Stimulated activated CD8-positive, alpha-beta memory T cell treated with anti-CD3 and anti-CD28 coated beads, Interleukin-2, amount 100 ng/mL, for 48 hours (primary cell): ENCODE measurements at places on chromosomes 2 and 18.

- DNase-seq = no peak
Measured at GRCh38 chr2:73292316-73292905, 937 bp downstream of the EGR4 start.

GRCh38 chr2:150681120-150681804 is 193.8 kb upstream of the RND3 start:
- DNase-seq = no peak

- DNase-seq = no peak
Measured at GRCh38 chr18:21741312-21741561, 645 bp downstream of the MIB1 start.

DNA sequence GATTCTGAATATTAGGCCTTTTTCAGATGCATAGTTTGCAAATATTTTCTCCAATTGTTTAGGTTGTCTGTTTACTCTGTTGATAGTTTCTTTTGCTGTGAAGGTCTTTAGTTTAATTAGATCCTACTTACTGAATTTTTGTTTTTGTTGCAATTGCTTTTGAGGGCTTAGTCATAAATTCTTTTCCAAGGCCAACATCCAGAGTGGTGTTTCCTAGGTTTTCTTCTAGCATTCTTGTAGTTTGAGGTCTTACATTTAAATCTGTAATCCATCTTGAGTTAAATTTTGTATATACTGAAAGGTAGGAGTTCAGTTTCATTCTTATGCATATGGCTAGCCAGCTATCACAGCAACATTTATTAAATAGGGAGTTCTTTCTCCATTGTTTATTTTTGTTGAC is 404.8 kb downstream of the LNPK start:
- DNase-seq = no peak

GRCh38 chr2:169222665-169223064 is 139.7 kb downstream of the LRP2 start:
- DNase-seq = no peak

DNA sequence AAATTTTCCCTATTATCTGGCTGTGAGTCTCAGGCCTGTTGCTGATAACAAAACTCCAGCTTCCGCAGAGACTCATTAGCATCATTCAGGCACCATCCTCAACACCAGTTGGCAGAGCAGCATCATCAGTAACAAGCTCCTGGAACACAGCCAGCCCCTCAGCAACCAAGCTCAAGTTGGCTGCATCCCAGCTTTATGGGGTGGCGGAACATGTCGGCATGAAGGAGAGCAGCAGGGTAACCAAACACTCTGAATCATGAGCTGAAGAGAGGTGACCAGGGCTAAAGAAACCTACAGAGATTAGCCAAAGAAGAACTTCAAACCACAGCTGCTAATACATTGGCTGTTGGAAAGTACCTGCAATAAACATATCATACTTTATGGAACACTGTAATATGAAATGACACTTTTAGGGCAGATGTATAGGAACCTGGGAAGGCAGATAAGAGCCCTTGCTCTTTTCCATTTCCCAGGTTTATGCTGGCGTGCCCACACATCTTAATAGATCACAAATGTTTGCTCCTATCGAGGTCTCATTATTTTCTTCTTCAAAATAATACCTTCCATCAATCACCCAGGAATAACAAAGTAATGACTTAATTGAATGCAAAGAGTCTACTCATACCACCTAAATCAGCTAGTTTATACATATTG is 63.8 kb downstream of the PDE11A start:
- no peak for DNase-seq
